ENCODE measurements at places on chromosomes 3 and 15. TPM values are rescaled to one million over a fixed set of nuclear protein-coding genes. Genes with fewer than 3 reads are reported as not detected.

Gene MUSTN1
- total RNA-seq: 14.4 TPM

Gene INKA1
- 4.0 TPM for total RNA-seq

Gene HIGD2B
- total RNA-seq: not detected

Gene ARID3B
- total RNA-seq: 5.1 TPM

DNA sequence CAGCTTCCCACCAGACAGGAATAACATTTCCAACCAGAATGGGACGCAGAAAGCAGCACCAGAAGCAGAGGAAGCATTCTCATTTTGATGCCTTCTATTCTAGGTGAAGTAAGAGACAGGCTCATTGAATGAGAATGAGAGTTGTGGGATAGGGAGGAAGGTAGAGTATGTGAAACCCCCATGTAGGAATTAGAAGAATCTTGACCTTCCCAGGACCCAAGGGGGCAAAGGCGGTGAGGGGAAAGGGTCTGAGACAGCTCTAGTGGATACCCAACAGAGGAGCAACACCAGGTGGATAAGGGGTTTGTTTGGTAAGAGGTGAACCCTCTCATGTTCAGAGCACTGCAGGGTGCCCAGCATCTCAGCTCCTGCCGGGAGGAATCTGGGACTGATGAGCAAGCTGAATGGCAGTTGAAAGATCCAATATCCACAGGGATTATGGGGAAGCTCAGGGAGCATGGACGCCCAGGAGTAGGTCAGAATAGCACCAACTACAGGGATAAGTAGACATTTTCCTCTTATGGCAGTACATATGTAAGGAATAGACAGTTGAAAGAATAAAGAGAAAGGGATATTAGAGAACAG lies 77.0 kb downstream of the PLCL2 start:
- H3K4me3 ChIP-seq: no peak overlapping the region
- H3K4me1 ChIP-seq: no peaks in the 10 kb centered on the region
- H3K36me3 ChIP-seq: no peaks in the 10 kb centered on the region
- DNase-seq: no peak

DNA sequence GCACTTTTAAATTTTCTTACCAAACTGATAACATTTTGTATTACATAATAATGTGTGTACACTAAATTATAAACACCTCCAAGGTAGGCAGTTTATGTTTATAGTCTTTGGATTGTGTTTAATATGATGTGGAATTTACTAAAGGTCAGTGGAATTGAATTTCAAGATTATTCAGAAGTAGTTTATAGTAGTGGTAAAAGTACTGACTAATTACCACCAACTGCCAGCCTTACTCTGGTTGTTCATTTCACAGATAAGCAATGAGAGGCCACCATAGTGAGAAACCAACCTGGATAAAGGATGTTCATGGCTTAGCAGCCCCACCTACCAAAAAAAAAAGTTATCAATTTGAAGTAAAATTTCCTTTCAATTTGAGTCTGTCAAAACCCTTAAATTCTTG lies 54.0 kb upstream of the EIF5A2 start:
- DNase-seq: no peak
- H3K4me1 ChIP-seq: no peaks in the 10 kb centered on the region
- H3K27me3 ChIP-seq: no peaks in the 10 kb centered on the region
- no peak overlapping the region for H3K4me3 ChIP-seq
- no peaks in the 10 kb centered on the region for H3K36me3 ChIP-seq
- no peak overlapping the region for H3K27ac ChIP-seq

DNA sequence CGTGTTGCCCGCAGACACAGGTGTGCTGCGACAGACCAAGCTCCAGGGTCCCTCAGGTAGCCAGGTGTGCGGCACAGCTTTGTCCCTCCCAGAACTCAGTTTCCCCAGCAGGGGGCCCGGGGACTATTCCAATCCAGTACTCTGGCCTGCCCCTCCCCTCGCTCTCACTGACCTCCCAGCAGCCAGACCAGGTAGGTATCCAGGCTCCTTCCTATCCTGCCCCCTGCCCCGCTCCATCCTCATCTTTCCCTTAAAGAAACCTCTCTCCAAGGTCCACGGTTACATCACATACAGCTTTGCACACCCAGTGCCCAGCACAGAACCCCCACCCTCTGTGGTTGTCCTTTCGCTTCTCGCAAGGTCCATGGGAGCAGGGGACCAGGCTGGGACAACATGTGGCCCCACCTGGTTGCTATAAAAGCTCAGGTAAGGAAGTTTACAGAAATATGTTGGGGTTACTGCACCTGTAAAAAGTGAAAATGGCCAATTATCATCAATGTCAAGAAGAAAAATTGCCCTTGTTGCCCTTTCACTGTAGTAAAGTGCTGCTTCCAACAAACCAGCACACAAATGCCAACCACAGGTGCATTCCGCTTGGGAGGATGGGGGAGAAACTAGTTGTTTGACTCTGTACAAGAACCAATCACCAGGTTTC lies 7.3 kb upstream of the CYP11A1 start:
- peak overlapping the region; percentile 46 for H3K4me3 ChIP-seq
- no peaks in the 10 kb centered on the region for H3K36me3 ChIP-seq
- no peaks in the 10 kb centered on the region for H3K27me3 ChIP-seq
- no peak overlapping the region for H3K27ac ChIP-seq

DNA sequence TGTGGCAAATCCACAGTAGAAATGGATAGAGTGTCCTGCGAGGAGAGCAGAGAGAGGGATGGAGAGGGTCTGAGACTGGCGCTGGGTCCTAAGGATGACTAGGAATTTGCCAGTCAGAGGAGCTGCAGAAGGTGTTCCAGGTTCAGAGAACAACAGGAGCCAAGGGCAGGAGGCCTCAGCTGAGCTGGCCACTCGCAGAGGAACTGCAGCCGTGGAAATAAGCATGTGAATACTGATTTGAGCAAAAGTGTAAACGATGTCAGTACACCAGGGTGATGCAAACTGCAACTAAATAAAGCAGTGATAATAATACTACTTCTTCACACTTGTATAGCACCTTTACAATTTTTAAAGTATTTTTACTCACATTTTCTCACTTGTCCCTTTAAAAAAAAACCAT lies 24.6 kb downstream of the SEMA6D start:
- H3K27ac ChIP-seq: no peak overlapping the region
- no peaks in the 10 kb centered on the region for H3K4me1 ChIP-seq
- no peak for DNase-seq
- H3K36me3 ChIP-seq: no peaks in the 10 kb centered on the region

DNA sequence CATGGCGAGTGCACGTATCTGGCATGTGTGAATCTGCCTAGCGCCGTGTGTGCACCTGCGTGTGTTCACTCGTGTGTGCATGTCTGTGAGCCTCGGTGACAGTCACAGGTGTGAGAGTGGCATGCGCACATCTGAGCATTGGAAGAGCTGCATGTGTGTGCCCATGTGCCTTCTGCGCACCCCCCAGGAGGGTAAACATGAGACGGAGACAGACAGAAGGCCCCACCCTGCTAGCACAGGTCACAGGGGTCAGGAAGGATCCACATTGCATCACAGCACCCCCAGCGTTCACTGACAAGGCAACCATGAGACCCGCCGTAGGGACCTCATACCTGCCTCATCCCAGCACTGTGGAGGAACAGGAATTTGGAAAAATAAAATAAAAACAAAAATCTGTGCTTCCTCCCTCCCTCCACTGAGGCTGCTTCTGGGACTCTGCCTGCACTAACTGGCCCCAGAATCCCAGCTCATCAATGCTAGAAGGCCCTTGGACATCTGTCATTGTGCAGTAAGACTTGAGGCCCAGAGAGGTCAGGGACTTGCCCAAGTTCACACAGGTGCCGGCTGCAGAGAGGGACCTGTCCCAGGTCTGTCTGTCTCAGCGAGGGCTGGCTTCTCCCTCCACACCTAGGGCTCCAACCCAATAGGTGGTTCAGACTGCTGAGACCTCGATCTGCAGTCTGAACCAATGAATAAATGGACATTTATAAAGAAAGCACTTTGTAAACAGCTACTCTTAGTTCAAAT lies 37.4 kb downstream of the RPN1 start:
- no peaks in the 10 kb centered on the region for H3K36me3 ChIP-seq
- no peaks in the 10 kb centered on the region for H3K27me3 ChIP-seq
- H3K27ac ChIP-seq: no peak overlapping the region
- H3K4me3 ChIP-seq: no peak overlapping the region

DNA sequence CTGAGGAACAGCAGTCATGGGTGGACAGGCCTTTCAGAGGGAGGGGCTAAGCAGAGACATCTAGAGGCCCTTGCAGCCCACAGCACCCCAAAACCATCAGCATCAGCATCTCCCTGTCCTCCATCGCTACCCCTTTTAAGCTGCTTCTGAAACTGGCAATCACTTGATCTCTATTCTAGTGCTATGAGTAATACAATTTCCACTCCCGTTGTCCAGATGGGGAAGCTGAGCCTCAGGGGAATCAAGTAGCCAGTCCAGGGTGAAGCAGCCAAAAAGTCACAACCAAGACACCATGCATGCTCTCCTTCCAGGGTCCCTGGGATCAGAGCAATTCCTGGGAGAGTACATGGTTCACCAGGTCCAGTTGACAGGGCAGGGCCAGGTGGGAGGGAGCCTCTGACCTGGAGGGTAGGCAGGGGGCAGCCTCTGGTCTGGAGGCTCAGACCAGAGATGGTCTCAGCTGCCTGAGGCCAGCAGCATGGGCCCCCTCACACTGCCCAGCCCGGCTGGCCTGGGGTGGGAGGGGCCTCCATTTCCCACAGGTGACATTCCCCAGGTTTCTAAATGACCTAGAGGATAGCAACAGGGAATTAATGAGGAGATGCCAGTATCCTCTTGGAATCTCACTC lies 30.0 kb downstream of the KLHL25 start:
- no peaks in the 10 kb centered on the region for H3K36me3 ChIP-seq
- no peak overlapping the region for H3K4me3 ChIP-seq
- no peak overlapping the region for H3K27ac ChIP-seq
- H3K4me1 ChIP-seq: no peaks in the 10 kb centered on the region

DNA sequence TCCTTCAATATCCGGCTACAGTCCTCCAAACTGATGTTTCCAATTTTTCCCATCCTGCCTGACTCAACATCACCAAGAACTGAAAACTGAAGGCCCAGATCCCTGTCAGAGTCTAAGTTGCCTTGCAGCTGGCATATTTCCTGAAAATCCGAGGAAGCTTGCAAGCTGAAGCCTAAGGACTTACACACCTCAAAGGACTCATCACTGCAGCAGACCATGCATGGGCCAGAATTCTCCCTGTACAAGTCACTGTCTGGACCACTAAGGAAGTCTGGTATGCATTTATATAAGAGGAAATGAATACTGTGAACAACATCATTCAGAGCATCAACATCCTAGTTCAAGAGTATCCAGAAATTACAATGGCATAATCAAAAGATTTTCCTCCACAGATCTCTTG lies 548.8 kb upstream of the MDFIC2 start:
- H3K27ac ChIP-seq: no peak overlapping the region
- H3K36me3 ChIP-seq: no peaks in the 10 kb centered on the region
- H3K27me3 ChIP-seq: no peaks in the 10 kb centered on the region
- DNase-seq: no peak
- no peaks in the 10 kb centered on the region for H3K4me1 ChIP-seq
- H3K4me3 ChIP-seq: no peak overlapping the region

GRCh38 chr15:99682455-99682854 lies 50.8 kb downstream of the LYSMD4 start:
- no peak overlapping the region for H3K4me3 ChIP-seq
- no peaks in the 10 kb centered on the region for H3K36me3 ChIP-seq
- no peak overlapping the region for H3K27ac ChIP-seq
- DNase-seq: no peak
- H3K4me1 ChIP-seq: no peaks in the 10 kb centered on the region
- H3K27me3 ChIP-seq: no peaks in the 10 kb centered on the region

DNA sequence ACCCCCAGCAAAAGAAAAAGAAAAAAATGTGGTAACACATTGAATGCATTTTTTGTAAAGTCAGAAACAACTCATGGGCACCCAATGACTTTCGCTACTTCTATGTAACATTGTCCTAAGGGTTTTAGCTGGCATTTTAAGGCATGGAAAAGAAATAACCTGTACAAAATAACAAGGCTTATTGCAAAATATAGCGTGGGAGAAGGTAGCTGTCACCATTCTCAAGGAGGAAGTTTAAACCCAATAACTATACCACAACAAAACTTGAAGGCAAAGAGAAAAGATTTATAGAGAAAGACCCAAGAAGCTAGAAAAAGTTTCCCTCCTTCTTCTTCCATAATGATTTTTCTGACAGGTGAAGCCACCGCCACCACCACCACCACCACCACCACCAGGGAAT lies 55.7 kb upstream of the ACP3 start:
- no peaks in the 10 kb centered on the region for H3K36me3 ChIP-seq
- H3K27me3 ChIP-seq: no peaks in the 10 kb centered on the region
- peak overlapping the region; percentile 73 for H3K27ac ChIP-seq
- H3K4me3 ChIP-seq: no peak overlapping the region
- peaks cover 4% of the 10 kb centered on the region for H3K4me1 ChIP-seq
- no peak for DNase-seq

GRCh38 chr3:142445816-142446254 lies 2.0 kb downstream of the XRN1 start:
- H3K27ac ChIP-seq: no peak overlapping the region
- DNase-seq: no peak
- H3K36me3 ChIP-seq: no peaks in the 10 kb centered on the region
- H3K4me1 ChIP-seq: peaks cover 6% of the 10 kb centered on the region

GRCh38 chr3:52983336-52983807 lies 62.5 kb downstream of the SFMBT1 start:
- no peaks in the 10 kb centered on the region for H3K4me1 ChIP-seq
- H3K36me3 ChIP-seq: no peaks in the 10 kb centered on the region
- DNase-seq: no peak
- H3K27me3 ChIP-seq: no peaks in the 10 kb centered on the region

- DNase-seq: no peak
- no peaks in the 10 kb centered on the region for H3K27me3 ChIP-seq
- H3K4me3 ChIP-seq: no peak overlapping the region
These were observed 177.3 kb downstream of the CDIN1 start for GRCh38 chr15:36756707-36757106.

DNA sequence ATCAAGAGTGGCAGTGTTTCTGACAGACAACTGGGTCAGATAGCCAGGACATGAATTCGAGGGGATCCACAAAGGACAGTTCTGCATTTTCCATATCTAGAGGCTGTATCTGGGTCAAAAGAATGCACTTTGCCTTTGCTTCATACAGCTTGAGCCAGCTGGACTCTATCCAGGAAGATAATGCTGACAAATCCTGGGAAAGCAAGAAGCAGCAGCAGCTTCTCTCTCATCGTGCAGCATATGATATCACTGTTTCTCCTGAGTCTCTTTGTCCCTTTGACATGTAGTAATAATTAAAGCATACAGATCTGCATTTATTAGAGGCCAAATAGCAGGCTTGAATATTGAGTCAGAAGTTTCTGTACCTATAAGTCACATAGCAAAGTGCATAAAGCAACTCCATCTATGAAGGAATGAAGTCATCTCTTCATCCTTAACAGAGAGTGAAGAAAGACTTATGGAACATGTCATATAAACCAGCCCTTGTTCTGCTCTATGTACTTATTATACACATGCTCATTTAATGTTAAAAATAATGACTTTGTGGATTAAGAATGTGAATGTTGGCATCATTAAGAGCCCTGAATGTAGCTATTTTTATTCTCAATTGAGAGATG lies 236.8 kb upstream of the GBE1 start:
- no peak overlapping the region for H3K4me3 ChIP-seq
- H3K27me3 ChIP-seq: no peaks in the 10 kb centered on the region
- DNase-seq: no peak
- H3K27ac ChIP-seq: no peak overlapping the region

GRCh38 chr3:14278265-14278798 lies 99.7 kb downstream of the LSM3 start:
- no peaks in the 10 kb centered on the region for H3K27me3 ChIP-seq
- no peaks in the 10 kb centered on the region for H3K4me1 ChIP-seq
- no peak overlapping the region for H3K27ac ChIP-seq
- DNase-seq: no peak

- no peak for DNase-seq
- H3K36me3 ChIP-seq: no peaks in the 10 kb centered on the region
- H3K27me3 ChIP-seq: no peaks in the 10 kb centered on the region
- no peak overlapping the region for H3K4me3 ChIP-seq
- no peaks in the 10 kb centered on the region for H3K4me1 ChIP-seq
These were observed 19.9 kb upstream of the PDE8A start for GRCh38 chr15:84961707-84962106.
